Eye (tissue), 1 donor: ENCODE measurements at places on chromosomes 6 and 20.

- DNase-seq, result no peak
Measured at GRCh38 chr6:68008445-68008844, 626.6 kb upstream of the ADGRB3 start.

DNA sequence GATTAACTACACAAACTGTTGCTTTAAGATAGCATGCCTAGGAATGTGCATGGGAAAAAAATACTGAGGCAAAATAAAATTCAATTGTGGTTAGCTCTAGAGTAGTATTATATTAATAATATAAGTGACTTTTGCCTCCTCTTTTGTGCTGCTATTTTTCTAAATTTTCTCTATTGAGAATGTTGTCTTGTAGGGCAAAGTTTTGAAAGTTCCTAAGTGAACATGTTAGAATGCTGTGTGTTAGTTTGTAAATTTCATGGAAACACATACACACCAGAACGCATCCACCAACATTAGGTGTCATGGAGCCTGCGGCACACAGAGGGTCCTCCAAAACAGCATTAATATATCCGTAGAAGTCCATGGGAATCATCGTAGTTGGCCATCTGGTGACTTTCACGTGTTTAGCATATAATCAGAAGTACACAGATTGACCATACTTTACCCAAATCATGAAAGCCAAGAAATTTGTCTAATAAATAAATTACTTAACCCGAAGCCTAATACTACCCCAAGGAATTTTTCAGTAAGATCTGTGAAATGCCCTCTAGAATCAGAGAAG lies 25.6 kb downstream of the ARHGAP18 start:
- no peak for DNase-seq

DNA sequence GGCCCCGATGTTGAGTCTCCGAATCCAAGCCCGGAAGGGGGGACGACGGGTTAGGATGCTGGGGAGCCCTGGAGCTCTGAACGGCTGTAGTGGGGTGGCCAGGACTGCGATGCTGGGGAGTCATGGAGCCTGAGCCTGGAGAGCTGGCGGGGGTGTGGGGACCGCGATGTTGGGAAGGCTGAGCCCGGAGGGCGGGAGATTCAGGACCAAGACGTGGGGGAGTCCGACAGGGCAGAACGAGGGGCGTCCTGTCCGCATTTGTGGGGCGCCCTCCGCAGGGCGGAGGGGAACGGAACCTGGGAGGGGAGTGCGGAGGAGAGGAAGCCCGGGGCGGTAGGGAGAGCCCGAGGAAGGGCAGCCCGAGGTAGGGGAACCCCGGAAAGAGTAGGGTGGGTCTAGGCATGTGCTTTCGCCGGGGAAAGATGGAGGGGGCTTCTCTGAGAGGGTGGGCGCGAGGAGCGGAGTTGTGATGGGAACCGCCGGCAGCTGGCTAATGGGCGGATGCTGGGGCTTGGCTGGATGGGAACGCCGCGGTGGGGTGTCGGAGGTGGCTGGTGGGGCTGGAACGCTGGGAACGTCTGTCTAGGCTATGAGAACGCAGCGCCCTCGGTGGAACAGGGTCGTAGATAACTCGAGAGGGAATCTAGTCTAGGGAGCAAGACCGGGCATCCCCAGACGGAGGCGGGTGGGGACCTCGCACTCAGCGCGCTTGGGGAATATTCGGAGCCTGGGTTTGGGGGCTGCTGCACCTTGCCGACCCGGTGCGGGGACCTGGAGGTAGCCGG lies 684 bp downstream of the PAQR8 start:
- DNase-seq, result peak; percentile 81

GRCh38 chr20:24211972-24212371 lies 223.4 kb upstream of the GGTLC1 start:
- no peak for DNase-seq

DNA sequence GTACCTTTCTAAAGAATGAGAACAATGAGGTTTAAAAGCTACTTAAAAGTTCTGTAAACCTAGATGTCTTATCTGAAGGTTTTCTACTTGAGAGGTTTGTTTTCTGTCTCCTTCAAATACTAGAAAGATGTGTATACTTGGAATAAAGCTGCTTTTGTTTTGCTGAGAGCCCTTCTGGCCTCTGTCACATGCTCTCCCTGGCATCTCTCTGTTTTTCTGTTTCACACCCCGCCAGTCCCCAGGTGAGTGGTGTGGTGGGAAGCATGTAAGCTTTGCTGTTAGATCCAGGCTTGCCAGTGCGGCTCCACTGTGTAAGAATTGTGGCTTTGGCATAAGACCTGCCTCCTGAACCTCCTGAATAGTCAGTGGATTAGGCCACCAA lies 56.8 kb downstream of the SNX9 start:
- DNase-seq, result no peak

- peak; percentile 19 for DNase-seq
Measured at GRCh38 chr20:14259689-14260088, 77.7 kb downstream of the FLRT3 start.

GRCh38 chr20:53901064-53901463 lies 169.3 kb downstream of the BCAS1 start:
- DNase-seq, result peak; percentile 31
